ENCODE measurements at places on chromosomes 4 and X.

GRCh38 chr4:122038896-122039295 is 87.0 kb upstream of the TRPC3 start:
- H3K4me1 ChIP-seq, result no peaks in the 10 kb centered on the region
- DNase-seq, result no peak
- no peaks in the 10 kb centered on the region for H3K27me3 ChIP-seq
- H3K27ac ChIP-seq, result no peak overlapping the region
- H3K4me3 ChIP-seq, result no peak overlapping the region

DNA sequence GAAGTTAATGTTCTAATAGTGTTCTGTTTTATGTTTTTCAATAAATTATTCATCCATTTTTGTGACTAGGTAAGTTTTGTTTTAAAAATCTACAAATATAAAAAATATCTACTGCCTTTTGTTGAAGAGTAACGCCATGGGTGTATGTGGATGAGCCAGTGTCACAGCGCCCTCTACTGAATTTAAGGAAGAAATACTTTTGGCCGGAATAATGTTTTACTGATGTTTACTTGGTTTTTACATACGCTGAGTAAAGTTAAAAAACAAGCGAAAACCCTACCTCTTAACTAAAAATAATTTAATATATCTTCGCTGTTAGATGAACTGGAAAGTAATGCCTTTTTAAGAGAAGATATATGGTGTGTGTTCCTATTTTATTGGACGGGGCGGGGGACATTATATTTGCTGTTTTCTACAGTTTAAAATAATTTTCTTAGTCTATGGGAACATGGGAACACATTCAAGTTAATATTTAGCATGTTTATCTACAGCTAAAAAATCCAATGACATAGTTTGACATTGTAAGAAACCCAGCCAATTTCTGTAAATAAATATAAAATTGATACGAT is 86.1 kb downstream of the CPE start:
- peak; percentile 33 for DNase-seq
- no peak overlapping the region for H3K27ac ChIP-seq
- H3K4me3 ChIP-seq, result no peak overlapping the region
- no peaks in the 10 kb centered on the region for H3K36me3 ChIP-seq
- H3K4me1 ChIP-seq, result no peaks in the 10 kb centered on the region

- H3K4me1 ChIP-seq, result no peaks in the 10 kb centered on the region
- H3K36me3 ChIP-seq, result no peaks in the 10 kb centered on the region
- no peak for DNase-seq
- H3K27ac ChIP-seq, result no peak overlapping the region
- H3K4me3 ChIP-seq, result peak overlapping the region; percentile 64
- H3K27me3 ChIP-seq, result no peaks in the 10 kb centered on the region
Observed at GRCh38 chr4:61202638-61203435, 2.7 kb downstream of the ADGRL3 start.

- H3K4me3 ChIP-seq, result no peak overlapping the region
- no peaks in the 10 kb centered on the region for H3K36me3 ChIP-seq
- no peaks in the 10 kb centered on the region for H3K27me3 ChIP-seq
- no peak for DNase-seq
- no peak overlapping the region for H3K27ac ChIP-seq
Observed at GRCh38 chr4:87982446-87983010, 7.0 kb downstream of the SPP1 start.

DNA sequence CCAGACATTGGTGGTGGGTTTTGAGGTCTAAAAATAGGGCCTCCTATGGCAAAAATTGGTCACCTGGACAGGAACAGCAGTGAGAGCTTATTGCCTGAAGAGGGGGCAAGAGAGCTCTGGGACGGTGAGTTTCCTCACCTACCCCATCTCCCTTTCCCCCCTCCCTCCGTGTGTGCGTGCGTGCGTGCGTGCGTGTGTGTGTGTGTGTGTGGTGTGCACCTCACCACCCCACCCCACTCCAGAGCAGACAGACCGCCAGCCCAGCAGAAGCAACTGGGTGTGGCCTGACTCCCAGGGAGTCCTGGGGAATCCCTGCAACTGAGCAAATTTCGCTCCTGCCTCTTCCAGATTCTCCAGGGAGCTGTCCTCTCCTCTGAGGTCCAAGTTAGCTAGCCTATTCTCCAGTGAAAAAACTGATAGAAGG is 44.7 kb downstream of the PRPS1 start:
- H3K4me1 ChIP-seq, result peaks cover 23% of the 10 kb centered on the region
- H3K27ac ChIP-seq, result peak overlapping the region; percentile 96
- H3K27me3 ChIP-seq, result no peaks in the 10 kb centered on the region

DNA sequence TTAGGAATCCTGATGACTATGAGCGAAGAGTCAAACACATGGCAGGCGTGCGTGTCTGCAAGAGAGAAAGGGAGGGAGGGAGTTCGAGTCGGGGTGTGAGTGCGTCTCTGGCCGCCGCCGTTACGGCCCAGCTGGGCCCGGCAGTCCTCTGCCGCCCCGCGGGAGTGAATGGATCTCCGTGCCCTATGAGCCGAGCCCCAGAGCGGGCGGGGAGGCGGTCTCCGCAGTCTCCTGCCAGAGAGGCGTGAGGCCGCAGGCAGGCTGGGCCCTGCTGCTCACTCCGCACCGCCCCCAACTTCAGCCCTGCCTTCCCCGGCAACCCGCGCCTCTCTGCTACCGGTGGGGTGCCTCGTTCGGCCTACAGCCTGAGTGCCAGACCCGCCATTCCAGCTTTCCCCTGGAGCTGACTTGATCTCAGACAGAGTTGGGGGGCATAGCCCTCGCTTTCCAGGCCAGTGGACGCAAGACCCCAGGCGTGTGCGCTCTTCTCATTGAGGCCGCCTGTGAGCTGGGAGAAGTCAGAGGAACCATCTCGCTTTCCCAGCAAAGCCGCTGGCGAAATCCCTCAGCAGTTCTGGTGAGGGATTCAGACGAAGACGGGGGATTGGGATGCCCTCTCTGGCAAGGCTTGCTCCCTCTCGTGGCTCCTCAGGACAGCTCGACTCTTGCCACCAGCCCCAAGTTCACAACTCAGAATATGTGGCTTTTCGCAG is 1.4 kb downstream of the SLC16A2 start:
- H3K36me3 ChIP-seq, result no peaks in the 10 kb centered on the region
- H3K27ac ChIP-seq, result peak overlapping the region; percentile 35
- H3K4me3 ChIP-seq, result peak overlapping the region; percentile 41
- H3K27me3 ChIP-seq, result no peaks in the 10 kb centered on the region

- no peak for DNase-seq
- no peaks in the 10 kb centered on the region for H3K27me3 ChIP-seq
- no peak overlapping the region for H3K4me3 ChIP-seq
- no peak overlapping the region for H3K27ac ChIP-seq
- no peaks in the 10 kb centered on the region for H3K36me3 ChIP-seq
Observed at GRCh38 chrX:52082578-52082977, 13.6 kb upstream of the MAGED4B start.

GRCh38 chrX:1386338-1387127 is 5.4 kb downstream of the SLC25A6 start:
- no peaks in the 10 kb centered on the region for H3K27me3 ChIP-seq
- peaks cover 45% of the 10 kb centered on the region for H3K36me3 ChIP-seq
- no peak for DNase-seq

DNA sequence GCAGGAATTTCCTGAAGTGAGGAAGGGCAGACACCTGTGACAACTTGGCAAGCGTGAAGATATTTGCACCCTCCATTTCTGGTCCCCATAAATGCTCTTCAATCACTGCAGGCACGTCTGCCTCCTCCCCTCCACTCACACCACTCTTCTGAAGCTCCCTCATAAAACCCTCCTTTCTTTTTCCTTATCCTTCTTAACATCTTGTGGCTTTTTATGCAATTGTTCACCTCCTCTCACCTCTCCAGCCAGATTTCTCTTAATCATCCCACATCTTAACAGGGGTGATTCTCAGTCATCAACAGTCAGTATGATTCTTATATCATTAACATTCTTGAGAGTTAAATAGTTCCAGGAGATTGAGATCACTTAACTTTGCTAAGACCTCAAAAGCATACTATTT is 277.4 kb downstream of the SPRY1 start:
- no peaks in the 10 kb centered on the region for H3K36me3 ChIP-seq
- no peaks in the 10 kb centered on the region for H3K27me3 ChIP-seq
- H3K4me3 ChIP-seq, result no peak overlapping the region

DNA sequence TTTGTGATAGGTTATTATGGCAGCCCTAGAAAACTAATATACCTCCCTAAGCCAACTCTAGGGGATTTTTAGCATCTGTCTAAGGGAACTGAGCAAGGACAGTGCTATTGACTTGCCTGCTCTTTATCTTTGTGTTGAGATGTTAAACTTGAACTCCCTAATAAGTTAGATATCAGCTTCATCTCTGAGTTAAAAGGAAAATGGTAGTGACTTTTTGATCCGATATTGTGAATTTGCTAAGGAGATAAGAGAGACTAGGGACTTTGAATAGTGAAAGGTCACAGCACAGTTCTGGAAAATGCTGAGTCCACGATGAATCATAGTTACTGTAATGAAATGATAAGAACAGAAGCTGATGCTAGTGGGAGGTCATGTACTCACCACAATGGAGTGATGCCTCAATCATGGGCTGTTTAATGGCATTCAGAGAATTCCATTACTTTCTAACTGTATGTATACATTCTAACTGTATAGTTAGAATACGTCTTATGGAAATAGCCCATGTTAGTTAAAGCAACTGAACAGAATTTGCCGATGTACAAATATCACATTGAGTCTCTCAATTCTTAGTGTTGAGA is 147.2 kb downstream of the GLRA3 start:
- no peak overlapping the region for H3K27ac ChIP-seq
- no peaks in the 10 kb centered on the region for H3K36me3 ChIP-seq
- no peak overlapping the region for H3K4me3 ChIP-seq
- no peaks in the 10 kb centered on the region for H3K4me1 ChIP-seq

DNA sequence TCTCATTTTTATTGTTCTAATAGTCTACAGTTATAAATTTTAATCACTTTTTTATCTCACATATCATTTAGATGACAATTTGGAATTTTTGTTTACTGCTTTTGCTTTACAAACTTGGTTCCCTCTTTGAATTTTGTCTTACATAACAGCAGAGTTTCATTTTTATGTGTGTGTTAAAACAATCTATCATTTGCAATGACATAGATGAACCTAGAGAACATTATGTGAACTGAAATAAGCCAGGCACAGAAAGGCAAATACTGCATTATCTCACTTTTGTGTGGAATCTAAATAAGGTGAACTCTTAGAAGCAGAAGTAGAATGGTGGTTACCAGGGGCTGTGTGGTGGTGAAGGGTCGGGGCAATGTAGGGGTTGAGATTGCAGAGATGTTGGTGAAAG is 170.7 kb downstream of the GASK1B start:
- H3K36me3 ChIP-seq, result no peaks in the 10 kb centered on the region
- H3K27ac ChIP-seq, result no peak overlapping the region

DNA sequence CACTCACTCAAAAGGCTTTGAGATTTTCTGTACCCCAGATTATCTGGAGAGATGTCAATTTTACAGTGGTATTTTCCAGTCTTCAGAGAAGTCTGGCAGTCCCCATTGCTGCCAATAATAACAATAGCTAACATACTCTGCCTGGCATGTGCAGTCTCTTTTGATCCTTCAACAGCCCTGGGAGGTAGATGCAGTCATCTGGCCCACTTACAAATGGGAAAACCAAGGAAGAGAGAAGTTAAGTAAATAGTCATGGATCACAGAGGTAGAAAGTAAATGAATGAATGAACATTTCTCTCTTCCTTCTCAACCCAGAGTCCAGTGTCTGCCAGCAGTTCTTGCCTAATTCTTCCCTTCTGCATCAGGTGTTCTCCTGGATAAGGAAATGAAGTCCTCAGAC is 113.0 kb upstream of the EDNRA start:
- H3K4me3 ChIP-seq, result no peak overlapping the region
- no peaks in the 10 kb centered on the region for H3K36me3 ChIP-seq
- H3K4me1 ChIP-seq, result peaks cover 13% of the 10 kb centered on the region
- no peak overlapping the region for H3K27ac ChIP-seq
- DNase-seq, result no peak
- no peaks in the 10 kb centered on the region for H3K27me3 ChIP-seq

- no peak for DNase-seq
- no peak overlapping the region for H3K27ac ChIP-seq
- peaks cover 8% of the 10 kb centered on the region for H3K4me1 ChIP-seq
- no peaks in the 10 kb centered on the region for H3K27me3 ChIP-seq
- no peak overlapping the region for H3K4me3 ChIP-seq
- H3K36me3 ChIP-seq, result no peaks in the 10 kb centered on the region
Observed at GRCh38 chr4:77927991-77928925, 65.6 kb downstream of the MRPL1 start.

DNA sequence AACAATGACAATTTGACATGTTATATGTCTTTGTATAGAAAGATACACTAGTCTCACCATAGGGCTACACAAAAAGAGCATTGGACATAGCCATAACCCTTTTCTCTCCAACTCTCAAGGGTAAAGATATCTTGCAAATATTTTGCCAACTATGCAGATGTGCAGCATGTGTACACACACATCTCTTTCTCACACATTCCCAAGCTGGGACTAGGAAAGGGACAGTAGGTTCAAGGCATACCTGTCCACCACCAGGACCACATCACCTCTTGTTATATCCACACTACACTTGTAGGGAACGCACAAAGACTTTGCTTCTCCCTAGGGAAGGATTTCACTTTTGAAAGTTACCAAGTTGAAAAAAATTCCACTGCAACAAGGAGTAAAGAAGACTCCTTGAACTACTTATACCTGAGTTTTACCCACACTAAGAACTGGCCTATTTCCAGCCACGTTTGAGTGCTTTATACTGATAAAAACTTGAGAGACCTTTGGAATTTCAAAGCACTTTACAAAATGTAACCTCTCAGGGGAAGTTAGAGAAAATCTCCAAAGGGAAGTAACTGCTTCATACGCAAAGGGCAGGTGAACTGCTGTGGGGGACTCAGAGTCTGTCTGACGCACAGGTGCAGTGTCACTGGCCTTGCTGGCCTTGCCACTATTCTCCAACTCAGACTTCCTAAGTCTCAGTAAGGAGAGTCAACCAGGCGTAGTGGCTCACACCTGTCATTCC is 36.9 kb downstream of the NR3C2 start:
- H3K27me3 ChIP-seq, result no peaks in the 10 kb centered on the region
- no peaks in the 10 kb centered on the region for H3K36me3 ChIP-seq
- DNase-seq, result peak; percentile 47
- no peaks in the 10 kb centered on the region for H3K4me1 ChIP-seq
- H3K27ac ChIP-seq, result no peak overlapping the region
- no peak overlapping the region for H3K4me3 ChIP-seq

GRCh38 chr4:22500128-22500611 is 15.7 kb downstream of the ADGRA3 start:
- H3K27me3 ChIP-seq, result no peaks in the 10 kb centered on the region
- DNase-seq, result no peak
- no peak overlapping the region for H3K4me3 ChIP-seq
- H3K27ac ChIP-seq, result peak overlapping the region; percentile 57
- no peaks in the 10 kb centered on the region for H3K36me3 ChIP-seq

GRCh38 chrX:13000301-13000811 is 25.4 kb downstream of the TMSB4X start:
- no peak for DNase-seq
- H3K27ac ChIP-seq, result peak overlapping the region; percentile 50

GRCh38 chr4:15438939-15439524 is 11.2 kb downstream of the C1QTNF7 start:
- H3K27ac ChIP-seq, result no peak overlapping the region
- no peak overlapping the region for H3K4me3 ChIP-seq
- H3K36me3 ChIP-seq, result no peaks in the 10 kb centered on the region
- no peak for DNase-seq
- H3K27me3 ChIP-seq, result no peaks in the 10 kb centered on the region

All from upper lobe of left lung (tissue), 6 donors.